ENCODE measurements at places on chromosomes 7 and 10.

DNA sequence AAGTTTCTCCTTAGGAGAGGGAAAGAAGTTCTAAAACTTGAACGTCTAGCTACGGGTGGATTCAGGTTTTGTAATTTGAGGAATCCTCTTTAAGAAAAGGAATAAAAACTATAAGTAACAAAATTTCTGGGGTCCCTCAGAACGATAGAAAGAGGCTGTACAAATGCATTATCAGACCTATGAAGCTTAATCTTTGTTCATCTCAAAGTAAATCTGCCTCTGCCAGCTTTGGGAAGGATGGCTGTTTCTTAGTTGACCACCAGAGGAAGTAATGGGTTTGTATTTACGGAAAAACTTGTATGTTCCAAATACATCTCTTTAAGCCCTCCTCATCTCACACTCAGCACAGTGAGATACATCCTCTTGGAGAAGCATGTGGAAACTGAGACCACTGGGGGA is 864 bp downstream of the PSTK start:
- DNase-seq, result peak; percentile 65

DNA sequence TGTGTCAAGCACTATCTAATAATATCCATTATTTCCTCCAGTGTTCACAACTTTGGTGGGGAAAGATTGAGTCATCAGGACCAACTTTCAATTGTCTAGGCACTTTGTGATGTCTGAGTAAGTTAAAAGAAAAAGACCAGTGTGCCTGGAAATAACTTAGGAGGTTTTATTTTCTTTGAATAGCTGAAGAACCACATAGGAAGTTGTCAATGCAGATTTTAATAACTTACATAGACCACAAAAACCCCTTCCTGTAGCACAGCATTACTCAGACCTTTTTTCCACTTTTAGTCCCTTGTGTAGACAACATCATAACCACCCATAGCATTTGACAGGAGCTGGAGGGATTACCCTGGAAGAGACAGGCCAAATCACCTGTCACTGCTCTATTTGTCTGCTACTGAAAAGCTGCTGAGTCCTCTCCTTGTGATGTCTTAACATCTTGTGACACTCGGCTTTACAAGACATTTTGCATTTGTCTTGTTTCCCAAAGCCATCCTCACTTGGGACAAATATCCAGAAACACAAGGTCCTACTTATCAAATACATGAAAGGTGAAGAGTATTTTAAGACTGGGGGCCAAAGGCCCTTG is 241.5 kb upstream of the PTER start:
- DNase-seq, result no peak

DNA sequence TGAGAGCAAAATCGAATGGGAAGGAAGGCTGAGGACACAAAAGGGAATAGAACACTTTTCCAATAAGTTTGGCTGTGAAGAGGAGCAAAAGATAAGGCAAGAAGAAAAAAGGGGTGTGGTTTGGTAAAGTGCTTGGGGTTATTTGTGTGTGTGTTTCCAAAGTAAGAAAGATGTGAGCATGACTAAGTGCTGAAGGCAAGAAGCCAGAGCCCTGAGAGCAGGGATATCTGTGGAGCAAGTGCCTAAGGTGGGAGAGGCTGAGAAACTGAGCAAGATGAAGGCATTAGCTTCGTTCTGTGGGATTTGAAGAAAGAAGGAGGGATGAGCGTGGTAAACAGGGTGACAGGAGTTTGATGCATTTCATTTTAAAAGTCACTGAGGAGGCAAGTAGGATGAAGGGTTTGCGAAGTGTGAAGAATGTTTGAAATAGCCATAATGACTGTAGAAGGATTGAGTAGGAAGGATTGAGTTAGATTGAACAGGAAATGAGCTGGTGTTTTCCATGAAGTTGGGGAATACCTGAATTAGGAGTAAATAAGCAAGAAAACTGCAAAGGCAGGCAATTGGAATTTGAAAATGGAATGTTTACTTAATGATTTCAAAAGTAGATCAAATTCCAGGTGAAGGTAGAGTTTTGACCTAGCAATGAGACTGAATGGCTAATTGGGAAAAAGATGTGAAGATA is 19.9 kb upstream of the SP4 start:
- no peak for DNase-seq

DNA sequence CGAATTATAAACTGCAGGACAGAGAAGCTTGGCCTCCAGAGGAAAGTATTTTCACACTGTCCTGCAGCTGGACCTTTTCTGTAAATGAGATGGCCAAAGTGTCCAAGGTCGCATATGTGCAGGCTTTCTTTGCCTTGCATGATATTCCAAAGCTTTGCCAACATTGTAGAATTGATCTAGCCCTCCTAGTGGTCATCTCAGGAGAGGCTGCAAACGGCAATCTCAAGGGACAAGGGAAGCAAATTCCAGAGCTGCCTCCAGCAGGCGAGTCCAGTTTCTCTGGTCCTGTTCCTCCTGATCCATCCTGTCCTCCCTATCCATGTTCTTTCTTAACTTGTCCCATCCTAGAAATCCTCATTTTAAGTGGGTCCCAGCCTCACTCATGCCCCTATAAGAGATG is 373.4 kb upstream of the PCDH15 start:
- DNase-seq, result no peak

GRCh38 chr10:110414548-110415309 is 83.0 kb upstream of the DUSP5 start:
- DNase-seq, result no peak

DNA sequence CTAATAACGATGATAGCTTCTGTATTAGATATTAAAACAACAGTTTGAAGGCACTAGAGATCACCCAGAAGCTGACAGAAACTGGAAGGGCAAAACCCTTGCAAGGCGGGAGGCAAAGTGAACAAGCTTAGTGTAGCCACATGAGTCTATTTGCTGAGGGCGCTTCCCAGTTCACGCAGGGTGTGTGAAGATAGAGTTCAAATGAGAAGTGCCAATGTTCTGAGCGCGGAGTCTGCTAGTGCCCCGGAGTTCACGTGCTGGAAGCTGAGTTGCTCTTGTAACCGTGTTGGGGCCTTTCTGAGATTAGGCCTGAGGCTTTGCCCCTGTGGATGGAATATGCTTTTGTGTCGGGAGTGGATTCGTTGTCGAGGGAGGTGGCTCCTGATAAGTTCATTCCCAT is 16.6 kb upstream of the GTPBP4 start:
- no peak for DNase-seq

DNA sequence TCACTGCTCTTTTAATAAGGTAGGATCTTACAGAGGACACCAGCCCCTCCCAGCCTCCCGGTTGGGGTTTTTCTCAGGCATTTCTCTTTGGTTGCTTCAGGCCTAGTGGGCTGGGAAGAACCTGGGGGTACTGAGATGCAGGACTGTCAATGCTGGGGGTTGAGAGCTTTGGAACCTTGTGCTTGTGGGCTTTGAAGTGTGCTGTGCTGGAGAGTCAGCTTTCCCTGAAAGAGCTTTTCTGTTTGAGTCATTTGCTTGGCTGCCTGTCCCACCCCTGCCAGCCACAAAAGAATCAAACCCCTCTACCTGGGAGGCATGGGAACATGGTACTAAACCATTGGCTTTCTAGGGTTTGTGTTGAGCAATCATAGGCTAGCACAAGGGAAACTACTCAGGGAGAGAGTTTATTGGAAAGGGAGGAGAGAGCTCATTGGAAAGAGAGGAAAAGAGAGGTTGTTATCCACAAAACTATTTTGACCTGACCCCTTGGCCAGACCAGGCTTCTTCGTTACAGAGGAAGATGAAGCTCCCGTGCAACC is 1.4 kb downstream of the SCD start:
- no peak for DNase-seq

GRCh38 chr10:93463723-93464476 is 18.2 kb downstream of the MYOF start:
- no peak for DNase-seq

DNA sequence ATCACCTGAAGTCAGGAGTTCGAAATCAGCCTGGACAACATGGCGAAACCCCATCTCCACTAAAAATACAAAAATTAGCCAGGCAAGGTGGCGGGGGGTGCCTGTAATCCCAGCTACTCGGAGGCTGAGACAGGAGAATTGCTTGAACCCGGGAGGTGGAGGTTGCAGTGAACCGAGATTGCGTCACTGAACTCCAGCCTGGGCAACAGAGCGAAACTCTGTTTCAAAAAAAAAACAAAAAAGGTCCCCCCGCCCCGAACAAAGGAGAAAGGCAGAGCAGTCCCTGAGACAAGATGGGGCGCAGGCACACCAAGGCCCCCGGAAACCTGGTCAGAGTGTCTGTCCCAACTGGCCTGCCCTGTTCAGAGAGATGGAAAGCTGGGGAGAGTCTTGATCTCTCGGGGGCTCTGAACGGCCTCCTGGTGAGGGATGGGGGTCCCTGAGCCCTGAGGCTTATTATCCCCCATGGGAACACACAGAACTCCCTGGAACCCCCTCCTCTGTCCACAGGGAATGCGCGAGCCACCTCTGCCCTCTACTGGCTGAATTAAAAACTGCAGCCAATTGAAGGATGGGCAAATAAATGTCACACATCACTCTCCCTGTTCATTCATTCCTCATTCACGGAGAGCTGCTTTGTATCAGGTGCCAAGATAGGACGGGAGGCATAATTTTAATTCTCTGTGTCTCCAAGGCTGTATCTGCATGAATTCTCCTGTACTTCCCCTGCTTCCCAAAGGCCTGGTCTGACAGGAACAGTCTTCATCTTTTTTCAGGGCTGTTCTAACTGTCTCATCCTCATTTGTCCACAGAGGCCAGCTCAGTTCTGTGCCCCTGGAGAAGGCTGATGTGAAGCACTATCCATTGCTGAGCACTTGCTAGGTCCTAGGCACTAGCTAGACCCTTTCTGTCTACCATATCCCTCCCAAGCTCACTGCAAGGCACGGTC is 28.9 kb downstream of the MAT1A start:
- peak; percentile 74 for DNase-seq

GRCh38 chr7:35729061-35729783 is 34.3 kb upstream of the HERPUD2 start:
- no peak for DNase-seq

- no peak for DNase-seq
Observed at GRCh38 chr10:18195060-18195799, 55.0 kb downstream of the CACNB2 start.

DNA sequence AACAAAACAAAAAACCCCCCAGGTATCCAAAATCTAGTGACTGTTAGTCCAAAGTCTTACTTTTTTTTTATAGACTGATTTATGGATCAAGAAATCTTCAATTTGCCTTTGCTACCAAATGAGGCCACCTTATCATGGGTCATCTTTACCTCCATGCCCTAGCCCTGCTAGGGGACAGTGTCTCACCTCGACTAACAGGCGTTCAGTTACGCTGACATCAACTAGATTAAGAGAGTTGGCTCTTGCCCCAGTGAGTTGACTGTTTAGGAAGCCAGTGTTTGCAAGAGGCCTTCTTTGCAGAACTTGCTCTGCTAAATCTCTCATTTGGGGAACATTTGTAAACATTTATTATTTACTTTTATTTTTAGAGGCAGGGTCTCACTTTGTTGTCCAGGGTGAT is 36.9 kb upstream of the WAC start:
- no peak for DNase-seq

- no peak for DNase-seq
Observed at GRCh38 chr10:122251459-122252255, 19.4 kb upstream of the BTBD16 start.

GRCh38 chr7:30304177-30304884 is 19.9 kb downstream of the ZNRF2 start:
- DNase-seq, result no peak

DNA sequence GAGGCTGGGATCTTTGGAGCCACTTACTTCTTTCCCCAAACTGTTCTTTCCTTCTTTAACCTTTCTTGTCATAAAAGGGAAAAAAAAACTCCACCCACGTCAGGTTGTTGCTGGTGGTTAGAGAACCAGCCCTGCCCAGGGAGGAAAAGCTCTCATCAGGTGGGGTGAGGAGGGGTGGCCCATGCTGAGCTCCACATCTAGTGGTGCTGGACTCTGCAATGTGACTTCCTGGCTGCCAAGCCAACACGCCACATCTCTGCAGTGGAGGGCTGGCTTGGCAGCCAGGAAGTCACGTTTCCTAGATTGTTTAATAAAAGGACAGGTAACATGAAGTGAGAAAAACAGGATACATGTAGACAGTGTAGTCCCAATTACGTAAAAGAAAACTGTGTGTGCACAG is 37.4 kb downstream of the WIPF3 start:
- DNase-seq, result no peak

- peak; percentile 88 for DNase-seq
Observed at GRCh38 chr7:151083071-151083823, at the start of gene TMUB1. TSS of gene TMUB1 (minus strand) at chr7:151083493. CDS start at chr7:151082563, 930 bp downstream.

GRCh38 chr7:150897502-150898474 is 45.5 kb downstream of the AOC1 start:
- no peak for DNase-seq

DNA sequence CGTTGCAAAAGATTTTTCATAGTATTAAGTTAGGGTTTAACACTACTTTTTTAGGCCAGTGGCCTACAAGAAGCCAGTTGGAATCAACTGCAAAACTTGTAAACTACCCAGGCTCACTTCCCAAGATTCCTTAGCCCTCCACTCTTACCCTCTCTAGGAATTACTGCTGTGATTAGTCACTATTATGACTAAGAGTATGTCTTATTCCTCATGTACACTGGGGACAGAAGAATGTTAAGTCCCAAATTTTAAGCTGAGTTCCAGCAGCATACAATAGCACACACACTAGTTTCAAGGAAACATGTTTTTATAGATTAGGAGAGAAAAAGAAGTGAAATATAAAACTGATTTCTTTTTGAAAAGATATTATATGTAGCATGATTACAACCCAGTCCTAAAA is 42.8 kb downstream of the FBXL13 start:
- no peak for DNase-seq

- no peak for DNase-seq
Observed at GRCh38 chr7:140439359-140439758, 35.5 kb downstream of the RAB19 start.

DNA sequence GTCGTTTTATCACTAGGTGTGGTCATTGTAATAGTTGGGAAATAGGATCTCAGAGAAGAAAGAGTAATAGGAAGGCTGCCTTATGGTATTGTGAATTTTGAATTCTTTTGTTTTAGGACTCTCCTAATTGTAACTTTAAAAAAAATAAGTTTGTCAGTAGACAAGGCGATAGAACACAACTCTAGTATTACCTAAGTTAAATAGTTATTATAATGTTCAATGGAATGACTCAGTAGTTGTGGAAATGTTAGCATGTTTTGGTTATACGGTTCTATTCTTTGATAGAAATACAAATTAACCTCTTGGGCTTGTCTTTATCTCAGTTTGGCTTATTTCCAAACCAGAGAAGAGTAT is 1.4 kb downstream of the DNAH11 start:
- no peak for DNase-seq

GRCh38 chr7:87715545-87715944 is 87.3 kb downstream of the RUNDC3B start:
- DNase-seq, result no peak

DNA sequence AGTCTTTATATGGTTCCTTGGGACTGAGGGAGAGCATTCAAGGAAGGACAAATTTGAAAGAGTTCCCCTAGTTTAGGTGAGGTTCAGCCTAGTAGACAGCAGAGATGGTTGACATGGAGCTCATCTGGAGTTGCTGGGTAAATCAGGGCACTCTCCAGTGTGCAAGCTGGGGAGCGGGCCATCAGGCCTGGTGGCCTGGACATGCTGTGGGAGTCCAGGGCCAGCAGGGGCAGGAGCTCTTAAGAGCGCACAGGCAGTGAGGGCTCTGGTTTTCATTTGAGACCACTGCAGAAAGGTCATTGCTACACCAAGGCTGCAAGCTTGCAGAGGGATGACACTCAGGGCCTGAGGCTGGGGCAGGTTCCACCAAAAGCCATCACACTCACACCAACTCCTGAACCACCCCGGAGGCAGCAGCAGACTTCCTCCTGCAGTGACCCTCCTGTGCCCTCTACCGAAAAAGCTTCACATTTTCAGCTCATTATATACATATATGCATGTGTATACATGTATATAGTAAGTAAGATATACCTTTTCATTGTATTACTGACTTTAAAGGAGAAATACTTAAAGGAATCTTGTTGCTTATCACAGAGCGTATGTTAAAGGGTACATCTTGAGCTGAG is 39.5 kb downstream of the STEAP1B start:
- DNase-seq, result no peak

Measured in SK-N-SH (cell line).